ENCODE measurements at places on chromosomes 12 and 14.

DNA sequence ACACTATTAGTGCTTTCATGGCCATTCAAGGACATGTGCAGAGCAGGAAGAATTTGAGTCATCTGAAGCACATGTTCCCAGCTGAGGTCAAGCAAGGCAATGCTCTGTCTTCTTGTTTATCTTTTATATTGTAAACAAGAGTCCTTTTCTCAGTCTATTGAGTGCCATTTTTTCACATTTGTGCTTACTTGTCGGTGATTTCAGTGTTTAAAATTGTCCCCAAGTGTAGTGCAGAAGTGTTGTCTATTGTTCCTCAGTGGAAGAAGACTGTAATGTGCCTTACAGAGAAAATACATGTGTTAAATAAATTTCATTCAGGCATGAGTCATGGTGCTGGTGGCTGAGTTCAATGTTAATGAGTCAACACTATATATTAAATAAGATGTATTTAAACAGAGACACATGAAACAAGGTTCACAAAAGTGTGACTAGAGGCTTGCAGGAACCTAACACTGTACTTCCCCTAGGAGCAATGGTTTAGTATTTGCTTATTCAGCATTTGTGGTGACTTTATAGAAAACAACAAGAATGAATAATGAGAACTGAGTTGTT lies 391.1 kb downstream of the LRIG3 start:
- no peak for DNase-seq

DNA sequence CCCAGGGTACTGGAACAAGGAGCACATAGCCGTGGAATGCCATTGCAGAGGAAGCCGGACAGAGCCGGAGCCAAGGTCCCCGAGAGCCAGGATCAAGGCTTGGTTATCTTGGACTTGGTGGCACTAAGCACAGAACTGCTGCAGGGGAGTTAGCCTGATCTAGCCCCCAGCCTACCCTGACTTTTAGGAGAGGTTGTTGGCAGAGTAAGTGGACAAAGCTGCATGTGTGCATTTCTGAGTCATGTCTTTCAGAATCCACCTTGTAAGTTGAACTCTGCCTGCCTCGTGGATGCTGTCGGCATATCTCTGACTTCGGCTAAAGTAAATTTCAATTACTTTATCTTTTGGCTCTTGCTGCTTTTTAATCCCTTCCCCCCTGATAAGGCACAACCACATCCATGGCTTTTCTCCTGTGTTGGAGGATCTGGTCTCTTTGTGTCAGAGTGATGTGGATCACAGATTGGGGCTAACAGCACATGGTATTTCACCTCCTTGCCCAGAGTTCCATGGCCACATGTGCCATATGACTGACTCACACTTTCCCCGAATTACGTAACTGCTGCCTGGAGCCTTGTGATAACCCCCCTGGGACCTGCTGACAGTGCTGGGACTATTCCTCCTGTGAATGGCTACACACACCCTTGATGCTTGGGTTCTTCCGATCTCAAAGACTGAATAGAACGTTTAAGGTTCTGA lies 240.3 kb downstream of the EMP1 start:
- DNase-seq, result no peak

- DNase-seq, result no peak
Observed at GRCh38 chr14:75491376-75491978, 30.8 kb upstream of the BATF start.

GRCh38 chr12:46149079-46149464 lies 119.8 kb downstream of the SLC38A1 start:
- DNase-seq, result no peak

DNA sequence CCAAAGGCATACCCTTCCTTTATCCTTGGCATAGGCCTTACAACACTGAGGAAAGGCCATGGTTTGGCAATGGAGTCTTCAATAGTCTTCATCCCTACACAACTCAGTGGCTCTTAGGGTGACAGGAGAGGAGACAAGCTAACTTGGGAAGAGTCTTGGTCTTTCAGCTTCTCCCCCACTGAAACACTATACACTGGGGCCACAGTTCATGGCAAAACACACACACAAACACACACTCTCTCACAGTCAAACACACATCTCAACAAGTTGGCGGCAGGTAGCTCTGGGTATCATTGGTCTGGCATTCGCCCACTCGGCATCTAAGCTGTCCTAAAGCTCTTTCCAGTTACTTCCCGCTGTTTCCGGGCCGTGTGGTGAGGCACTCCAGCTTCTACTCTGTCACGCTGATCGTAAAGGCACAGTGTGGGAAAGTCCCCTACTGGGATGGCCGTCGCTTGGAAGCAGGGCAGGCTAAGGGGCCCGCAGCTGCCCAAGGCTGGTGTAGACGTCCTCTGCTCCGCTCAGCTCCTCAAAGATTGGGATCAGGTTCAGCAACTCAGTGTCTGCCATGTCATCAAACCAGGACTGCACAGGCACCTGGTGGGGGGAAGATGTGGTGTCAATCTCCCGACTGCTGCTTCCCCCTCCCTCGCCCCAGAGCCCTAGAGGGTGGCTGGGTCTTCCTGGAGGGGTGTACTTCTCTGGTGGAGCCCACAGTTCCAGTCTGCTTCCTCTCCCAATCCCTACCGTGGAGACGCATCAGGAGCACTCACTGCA lies 4.8 kb upstream of the AVIL start:
- DNase-seq, result no peak

DNA sequence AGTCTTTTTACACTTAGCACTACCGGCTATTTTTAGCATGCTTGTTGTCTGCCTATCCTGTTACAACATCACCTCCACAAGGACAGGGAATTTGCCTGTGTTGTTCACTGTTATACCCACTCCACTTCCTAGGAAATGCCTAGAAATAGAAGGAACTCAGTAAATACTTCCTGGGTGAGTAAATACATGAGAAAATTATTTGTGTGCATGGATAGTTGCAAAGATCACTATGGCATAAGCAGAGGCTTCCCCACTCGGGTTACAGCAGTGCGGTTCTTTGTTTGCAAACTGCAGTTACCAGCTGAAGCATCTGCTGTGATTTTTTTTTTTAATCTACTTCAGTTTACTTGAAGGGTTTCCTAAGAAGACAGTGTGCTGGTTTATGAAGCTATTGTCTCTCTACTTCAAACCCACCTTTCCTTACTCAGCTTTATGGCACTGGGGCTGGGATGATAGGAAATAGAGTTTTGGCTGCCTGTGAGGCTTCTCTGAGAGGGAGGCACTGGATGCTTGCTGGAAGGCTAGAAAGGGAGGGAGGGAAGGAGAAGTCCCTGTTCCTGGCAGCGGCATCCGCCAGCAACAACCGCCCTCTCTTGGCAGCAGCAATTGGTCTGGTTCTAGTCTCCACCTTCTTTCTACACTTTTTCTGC lies 29.0 kb downstream of the PDE6H start:
- no peak for DNase-seq

GRCh38 chr14:57870686-57871457 lies 5.0 kb upstream of the SLC35F4 start:
- no peak for DNase-seq

- no peak for DNase-seq
Observed at GRCh38 chr12:3119192-3119755, 42.1 kb downstream of the TSPAN9 start.

DNA sequence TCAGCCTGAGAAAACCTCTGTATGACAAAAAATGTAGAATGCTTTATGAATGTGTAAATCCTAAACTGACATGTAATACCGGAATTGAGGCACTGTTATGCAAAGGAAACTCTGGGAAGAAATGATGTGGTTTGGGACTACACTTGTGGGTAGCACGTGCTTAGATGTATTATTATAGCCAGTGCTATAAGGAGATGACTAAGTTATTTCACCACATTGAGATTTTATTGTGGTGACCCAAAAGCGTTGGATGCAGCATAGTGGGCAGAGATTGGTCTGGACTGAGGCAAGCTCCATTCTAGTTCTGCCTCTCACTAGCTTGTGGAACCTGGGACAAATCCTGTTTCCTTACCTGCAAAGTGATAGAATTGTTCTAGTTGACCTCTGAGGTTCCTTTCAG lies 172.2 kb downstream of the SNAPC1 start:
- no peak for DNase-seq

DNA sequence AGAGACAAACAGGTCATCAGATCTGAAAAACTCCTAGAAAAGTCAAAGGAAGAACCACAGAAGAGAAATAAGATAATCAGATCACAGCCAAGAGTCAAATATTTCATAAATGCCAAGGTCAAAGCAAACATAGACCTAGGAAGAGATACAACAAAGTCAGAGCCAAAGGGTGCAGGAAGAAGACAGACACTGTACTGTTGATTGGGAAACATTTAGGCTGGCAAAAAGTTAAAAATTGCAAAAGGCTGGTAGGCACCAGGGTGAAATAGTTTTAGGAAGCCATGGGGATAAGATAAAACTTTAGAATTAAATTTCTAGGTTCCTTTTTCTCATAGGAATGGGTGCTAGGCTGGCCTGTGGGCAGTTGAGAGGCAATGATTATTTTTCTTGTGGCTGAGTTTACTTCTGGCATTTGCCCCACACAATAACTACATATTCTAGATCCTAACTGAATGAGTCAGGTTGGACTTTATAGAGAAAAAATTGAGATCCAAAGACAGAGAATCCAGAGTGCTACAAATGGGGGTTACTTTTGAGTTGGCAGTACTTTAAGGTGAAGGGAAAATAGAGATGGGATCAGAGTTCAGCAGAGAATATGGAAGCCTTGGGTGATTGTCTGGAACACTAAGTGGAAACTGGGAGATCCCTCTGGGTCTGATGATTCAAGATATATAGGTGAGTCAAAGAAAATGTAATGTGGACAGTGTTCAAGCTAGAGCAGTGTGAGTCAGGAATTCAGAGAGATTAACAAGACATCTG lies 215.5 kb downstream of the C12orf50 start:
- DNase-seq, result no peak

GRCh38 chr12:120110550-120111501 lies 5.7 kb downstream of the RAB35 start:
- DNase-seq, result peak; percentile 77

- no peak for DNase-seq
Observed at GRCh38 chr12:94185801-94186200, 37.4 kb downstream of the PLXNC1 start.

DNA sequence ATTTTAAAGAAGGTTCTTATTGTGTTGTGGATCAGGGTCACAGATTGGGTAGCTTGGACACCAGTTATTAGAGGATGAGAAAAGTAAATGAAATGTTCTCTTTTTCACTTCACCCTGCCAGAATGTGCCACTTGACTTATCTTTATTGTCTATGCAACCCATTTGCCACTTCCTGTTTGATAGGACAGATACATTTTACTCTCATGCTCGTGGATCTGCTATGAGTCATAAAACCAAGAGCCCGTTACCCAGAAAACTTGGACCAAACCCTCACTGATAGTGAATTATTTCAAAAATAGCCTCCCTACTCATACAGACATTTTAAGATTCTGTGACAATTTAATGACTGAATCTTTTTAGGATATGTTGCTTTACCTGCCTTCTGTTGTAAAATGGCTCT lies 1.8 kb downstream of the ISCA2 start:
- no peak for DNase-seq

- no peak for DNase-seq
Observed at GRCh38 chr12:6372403-6373003, 2.9 kb downstream of the SCNN1A start.

DNA sequence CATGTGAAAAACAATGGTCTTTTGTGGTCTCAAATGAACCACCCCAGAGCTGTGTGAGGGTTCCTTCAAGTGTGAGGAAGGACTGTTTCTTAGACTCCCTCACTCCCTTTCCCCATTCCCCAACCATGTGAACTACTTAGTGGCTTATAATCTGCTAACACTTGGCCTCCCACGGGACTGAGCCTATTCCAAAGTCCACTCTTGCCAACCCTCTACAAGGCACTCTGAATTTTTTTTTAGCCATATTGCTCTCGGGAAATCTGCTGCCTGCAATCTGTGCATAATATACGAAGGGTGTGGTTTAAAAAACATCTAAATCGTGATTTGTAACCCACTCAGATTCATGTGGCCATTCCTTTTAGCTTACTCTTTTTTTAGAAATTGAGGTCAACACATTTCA lies 2.6 kb downstream of the SVOP start:
- no peak for DNase-seq

- DNase-seq, result no peak
Observed at GRCh38 chr12:22046968-22047390, 961 bp downstream of the CMAS start.

Data from GM06990 (cell line).